ENCODE measurements at places on chromosomes 7 and 10.

GRCh38 chr10:5688587-5688986 is 3.9 kb downstream of the TASOR2 start:
- DNase-seq, result no peak

GRCh38 chr7:112112822-112113255 is 93.4 kb downstream of the DOCK4 start:
- DNase-seq, result no peak

DNA sequence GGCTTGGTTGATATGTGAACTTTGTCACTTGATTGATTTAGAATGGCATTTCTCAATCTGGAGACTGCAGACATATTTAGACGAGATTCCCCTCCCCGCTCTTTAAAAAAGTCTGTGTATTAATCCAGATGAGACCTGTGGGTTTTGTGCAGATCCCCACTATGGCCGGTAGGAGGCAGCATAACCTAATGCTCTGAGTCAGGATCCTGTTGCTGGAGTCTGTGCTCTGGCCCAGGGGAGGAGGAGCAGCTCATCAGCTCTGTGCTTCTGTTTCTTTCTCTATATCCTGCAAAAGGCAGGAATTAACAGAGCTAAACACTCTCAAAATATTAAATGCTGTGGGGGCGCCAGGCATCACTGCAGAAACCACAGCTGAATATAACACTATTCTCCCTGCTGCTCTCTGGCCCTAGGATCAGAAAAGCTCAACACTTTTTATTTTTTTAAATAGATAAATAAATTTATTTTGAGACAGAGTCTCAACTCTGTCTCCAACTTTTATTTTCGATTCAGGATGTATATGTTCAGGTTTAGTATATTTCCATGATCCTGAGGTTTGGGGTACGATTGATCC is 23.9 kb upstream of the SEPHS1 start:
- peak; percentile 91 for DNase-seq

GRCh38 chr10:51319173-51319435 is 244.8 kb downstream of the PRKG1 start:
- DNase-seq, result no peak

GRCh38 chr7:157908006-157908782 is 571.4 kb downstream of the DNAJB6 start:
- no peak for DNase-seq

DNA sequence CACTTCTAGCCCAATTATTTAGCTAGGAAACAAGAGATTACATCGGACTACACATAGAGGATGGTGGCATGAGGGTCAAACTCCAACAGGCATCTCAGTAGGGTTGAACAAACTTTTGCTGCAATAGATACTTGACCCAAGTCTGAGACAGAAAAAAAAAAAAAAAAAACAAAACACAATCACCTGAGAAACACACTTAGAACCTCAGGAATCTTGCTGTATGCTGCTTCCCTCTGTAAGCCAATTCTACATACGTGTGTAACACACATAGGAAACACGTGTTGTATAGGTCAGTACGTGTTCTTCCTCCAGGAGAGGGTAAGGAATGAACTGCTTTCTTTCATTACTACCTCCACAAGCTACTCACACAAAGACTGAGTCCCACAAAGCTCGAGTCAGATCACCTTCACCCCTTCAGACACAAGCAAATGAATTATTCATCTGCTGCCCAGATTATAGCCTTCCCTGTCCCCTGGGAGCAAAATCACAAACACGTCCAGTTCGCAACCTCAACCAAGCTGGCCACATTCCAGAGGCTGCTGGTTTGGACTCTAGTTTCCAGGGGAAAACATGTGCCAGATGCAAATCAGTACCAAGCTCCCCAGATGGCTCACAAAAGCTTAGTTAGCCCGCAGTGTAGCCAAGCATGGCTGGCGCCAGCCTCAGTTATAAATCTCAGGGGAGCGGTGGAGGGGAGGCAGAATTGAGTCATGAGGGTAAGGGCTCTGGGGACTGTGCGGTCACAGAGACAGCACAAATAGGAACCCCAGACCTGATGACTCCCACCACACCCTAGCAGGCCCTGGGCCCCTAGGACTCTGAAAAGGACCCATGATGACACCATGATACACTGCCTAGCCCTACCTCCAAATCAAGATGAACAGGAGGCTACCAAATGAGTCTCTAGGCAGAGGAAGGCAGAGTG is 15.1 kb downstream of the PSAP start:
- DNase-seq, result peak; percentile 71

DNA sequence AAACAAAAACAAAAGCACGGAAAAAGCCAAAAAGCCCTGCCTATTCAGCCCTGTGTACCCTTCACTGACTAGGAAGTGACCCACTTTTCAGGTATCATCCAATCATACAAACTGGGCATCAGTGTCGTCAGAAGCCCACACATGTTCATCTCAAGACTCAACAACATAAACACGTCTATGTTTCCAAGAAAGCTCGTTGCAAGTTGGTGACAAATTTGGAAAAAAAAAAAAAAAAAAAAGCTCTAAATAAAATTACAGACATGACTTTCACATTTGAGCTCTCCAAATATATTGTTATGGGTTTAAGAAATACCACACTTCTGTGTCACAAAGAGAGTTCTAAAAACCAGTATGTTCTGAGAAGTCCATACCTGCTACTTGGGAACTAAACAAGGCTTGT is 204.7 kb upstream of the KLF14 start:
- no peak for DNase-seq

DNA sequence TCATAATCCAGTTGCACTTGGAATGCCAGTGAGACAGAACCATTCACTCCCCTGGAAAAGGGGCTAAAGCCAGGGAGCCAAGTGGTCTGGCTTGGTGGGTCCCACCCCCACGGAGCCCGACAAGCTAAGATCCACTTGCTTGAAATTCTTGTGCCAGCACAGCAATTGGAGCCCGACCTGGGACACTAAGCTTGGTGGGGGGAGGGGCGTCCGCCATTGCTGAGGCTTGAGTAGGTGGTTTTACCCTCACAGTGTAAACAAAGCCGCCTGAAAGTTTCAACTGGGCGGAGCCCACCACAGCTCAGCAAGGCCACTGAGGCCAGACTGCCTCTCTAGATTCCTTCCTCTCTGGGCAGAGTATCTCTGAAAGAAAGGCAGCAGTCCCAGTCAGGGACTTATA is 200.7 kb upstream of the NPSR1 start:
- DNase-seq, result no peak

DNA sequence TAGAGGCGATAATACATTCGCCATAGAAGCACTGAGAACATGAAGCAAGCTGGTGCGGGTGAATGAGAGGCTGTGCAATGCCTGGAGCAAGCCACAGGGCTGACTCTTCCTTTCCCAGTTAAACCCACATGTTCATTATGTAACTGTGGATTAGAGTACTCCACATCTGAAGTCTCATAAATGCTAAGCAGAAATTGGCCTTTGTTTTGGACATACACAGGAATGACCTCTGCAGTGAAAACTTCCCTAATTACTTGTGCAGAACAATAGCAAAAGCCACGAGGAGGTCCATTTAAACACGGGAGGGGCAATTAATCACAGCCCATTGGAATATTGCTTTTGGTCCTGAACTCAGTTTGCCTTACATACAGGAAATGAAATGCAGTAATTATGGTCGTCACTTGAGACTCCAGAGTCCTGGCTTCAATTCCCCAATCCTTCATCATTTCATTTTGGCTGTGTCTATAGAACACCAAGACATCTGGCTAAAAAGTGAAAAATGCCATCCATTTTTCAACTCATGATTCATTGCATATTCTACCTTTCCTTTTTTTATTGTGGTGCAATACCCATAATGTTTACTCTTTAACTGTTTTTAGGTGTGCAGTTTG is 78.7 kb upstream of the CXCL12 start:
- DNase-seq, result no peak

DNA sequence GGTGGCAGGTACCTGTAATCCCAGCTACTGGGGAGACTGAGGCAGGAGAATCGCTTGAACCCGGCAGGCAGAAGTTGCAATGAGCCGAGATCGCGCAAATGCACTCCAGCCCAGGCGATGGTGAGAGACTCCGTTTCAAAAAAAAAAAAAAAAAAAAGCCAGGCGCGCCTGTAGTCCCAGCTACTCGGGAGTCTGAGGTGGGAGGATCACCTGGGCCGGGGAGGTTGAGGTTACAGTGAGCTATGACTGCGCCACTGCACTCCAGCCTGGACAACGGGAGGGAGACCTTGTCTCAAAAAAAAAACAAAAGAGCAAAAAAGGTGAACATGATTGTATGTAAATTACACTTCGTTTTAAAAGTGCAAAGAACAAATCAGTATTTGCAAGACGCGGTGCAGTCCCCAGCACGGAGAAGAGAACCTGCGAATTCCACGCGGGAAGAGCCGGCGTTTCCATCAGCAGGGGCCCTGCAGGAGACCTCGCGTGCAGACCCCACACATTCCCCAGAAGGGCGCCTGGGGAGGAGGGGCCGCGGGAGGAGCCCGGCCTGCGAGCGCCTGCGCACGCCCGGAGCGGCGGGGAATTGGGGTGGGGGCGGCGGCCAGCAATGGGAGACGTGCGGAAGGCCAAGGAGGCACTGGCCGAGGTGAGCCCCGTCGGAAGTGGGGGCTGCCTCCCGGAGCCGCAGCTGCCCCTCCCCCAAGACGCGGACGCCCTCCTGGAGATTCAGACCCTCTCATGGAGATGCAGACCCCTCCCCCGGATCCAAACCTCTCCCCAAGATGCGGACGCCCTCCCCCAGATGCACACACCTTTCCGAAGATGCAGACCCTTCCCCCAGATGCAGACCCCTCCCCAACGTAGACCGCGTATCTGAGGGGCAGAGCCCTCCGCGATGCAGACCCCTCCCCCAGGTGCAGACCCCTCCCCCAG is 16.7 kb upstream of the SUN1 start:
- DNase-seq, result no peak

DNA sequence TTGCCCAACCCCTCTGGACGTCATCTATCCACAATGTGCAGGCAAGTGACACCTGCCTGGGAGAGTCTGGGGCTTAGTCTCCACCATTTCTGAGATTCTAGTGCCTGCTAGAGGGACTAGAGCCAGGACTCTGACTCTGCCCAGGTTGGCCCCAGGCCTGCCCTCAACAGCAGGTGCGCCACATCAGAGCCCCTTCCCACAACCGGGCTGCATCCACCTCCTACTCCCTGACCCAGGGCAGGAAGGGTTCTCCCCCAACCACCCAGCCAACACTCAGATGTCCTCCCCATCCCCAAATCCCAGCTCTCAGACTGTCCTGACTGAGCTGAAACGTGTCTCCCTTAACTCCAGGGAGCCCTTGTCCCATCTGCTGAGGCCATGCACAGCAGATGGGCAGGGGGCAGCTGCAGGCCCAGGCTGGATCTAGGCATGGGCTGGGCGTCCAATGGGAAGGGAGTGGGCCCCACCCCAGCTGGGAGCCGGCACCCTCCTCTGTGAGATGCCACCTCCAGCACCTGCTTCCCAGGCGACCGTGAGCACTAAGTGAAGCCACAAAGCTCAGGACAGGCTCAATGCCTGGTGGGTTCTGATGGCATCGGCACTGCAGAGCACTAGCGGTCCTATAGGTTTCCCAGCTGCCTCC is 49.2 kb downstream of the RASGEF1A start:
- no peak for DNase-seq

GRCh38 chr7:157875230-157876179 is 538.7 kb downstream of the DNAJB6 start:
- no peak for DNase-seq

GRCh38 chr7:114825423-114825951 is 96.4 kb upstream of the MDFIC start:
- no peak for DNase-seq

DNA sequence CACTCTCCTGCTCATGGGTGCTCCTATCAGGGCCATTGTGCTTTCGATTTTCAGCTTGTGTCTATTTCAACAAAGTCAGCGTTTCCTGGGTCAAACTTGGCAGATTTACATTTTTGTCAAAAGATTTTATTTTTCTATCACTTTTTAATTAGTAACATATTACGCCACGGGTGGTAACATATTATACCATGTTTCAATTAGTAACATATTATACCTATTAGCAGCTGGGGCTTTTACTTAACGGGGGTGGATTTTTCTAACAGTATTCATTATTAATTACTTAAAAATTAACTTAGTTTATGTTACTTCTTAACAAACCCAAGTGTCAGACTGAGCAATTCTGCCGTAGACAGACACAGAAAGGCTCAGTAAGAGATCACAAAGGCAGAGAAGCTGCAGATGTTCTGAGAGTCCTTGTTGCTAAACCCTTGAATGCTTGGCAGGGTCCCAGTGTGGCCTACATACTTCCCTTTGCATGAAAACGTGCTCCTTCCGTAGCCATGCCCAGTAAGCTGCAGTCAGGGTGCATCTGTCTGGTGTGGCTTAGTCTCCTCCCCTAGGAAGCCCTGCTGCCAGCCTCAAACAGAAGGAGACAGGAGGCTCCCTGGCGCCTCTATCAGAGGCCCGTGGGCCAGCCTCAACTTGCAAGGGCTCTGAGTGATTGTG is 263.1 kb upstream of the CXCL12 start:
- DNase-seq, result peak; percentile 52

DNA sequence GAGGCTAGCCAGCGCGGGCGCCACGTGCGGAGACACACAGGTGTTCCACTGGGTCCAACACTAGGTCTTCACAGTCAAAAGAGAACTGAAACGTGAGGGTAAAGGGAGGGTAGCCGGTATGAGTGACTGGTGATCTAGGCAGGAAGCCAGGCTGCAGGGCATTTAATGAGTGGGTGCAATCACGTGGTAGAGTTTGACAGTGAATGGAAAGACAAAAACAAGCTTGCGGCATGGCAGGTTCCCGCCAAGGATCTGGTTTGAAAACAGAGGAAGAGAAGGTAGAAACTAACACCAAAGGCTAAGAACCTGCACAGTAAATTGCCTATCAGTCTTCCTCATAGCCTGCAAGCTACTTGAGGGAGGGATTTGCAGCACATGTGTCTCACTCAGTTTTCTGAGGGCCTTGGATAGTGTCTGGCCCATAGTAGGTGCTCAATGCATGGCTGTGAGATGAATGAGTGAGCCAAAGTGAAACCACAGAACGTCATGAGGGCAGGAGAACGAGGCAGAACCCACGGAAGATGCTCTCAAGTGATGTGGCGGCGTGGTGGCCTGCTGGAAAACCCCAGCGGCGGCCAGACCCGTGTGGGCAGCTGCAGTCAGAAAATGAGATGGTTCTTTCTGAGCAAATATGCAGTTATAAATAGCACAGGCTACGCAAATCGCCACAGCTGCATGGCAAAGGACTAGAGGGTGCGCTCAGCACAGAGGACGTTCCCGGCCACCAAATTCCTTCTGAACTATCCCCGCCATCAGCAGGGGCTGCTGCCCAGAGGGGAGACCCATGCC is 183.6 kb upstream of the NFE2L3 start:
- peak; percentile 45 for DNase-seq

DNA sequence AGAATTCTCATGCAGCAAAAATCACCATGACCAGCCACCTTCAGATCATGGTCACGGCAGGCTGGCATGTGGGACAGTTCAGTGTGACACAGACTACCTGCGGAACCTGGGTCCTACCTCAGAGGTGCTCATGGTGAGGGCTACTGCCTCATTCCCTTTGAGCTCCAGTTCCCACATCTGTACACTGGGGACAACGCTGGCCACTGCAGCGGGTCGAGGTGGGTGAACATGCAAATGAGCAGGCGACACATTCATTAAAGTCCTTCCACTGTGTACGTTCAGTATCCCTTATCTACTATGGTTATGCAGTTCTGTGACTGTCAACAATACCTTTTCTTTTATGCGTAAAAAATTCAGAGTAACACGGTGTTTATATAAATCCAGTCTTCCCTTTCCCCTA is 218.7 kb upstream of the AOAH start:
- DNase-seq, result no peak

- DNase-seq, result no peak
These were observed 39.6 kb upstream of the TNPO3 start for GRCh38 chr7:129094501-129094900.

GRCh38 chr10:124156524-124157260 is 63.3 kb upstream of the CHST15 start:
- no peak for DNase-seq

Data from muscle of back (tissue), 13 donors.